Stimulated activated CD8-positive, alpha-beta memory T cell treated with anti-CD3 and anti-CD28 coated beads, Interleukin-7, amount 100 ng/mL, for 1 hour (primary cell): ENCODE measurements at places on chromosomes 11 and 22.

DNA sequence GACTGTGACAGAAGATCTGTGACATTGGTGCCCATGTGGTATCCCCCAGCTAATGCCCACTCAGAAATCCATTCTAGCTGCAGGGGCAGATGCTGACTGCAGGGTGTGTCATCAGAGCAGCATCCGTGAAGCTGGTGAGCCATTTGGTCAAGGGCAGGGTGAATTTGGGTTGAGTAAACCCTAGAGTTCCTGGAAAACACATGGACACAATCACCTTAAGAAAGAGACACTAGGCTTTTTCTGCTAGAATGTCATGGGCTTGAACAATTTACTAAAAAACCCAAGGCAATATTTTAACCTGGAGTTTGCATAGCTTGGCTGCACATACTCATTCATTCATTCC lies 100.0 kb downstream of the ADAMTS15 start:
- DNase-seq, result no peak

GRCh38 chr11:73201249-73201648 lies 16.8 kb upstream of the P2RY2 start:
- no peak for DNase-seq

GRCh38 chr11:108732395-108732794 lies 67.5 kb downstream of the DDX10 start:
- no peak for DNase-seq

- no peak for DNase-seq
Measured at GRCh38 chr11:116590844-116591570, 181.8 kb downstream of the BUD13 start.

DNA sequence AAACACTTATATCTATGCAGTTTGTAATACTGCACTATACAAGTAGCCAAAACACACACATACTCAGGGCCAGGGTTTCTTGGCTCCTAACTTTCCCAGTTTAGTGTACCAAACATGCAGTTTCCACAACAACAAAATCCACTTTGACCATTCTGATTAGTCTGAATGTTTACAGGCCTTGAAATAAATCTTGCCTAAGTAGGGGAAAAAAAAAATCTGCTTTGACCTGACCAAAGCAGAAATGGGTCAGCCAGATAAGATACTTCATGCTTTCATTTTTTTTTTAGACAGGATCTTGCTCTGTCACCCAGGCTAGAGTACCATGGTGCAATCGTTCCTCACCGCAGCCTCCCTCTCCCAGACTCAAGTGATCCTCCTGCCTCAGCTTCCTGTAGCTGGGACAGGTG lies 10.1 kb downstream of the PRR14L start:
- no peak for DNase-seq

- no peak for DNase-seq
Measured at GRCh38 chr11:63762654-63763495, 5.7 kb downstream of the ZFTA start.
